KG1 (cell line): ENCODE measurements at places on chromosomes 13 and 19.

DNA sequence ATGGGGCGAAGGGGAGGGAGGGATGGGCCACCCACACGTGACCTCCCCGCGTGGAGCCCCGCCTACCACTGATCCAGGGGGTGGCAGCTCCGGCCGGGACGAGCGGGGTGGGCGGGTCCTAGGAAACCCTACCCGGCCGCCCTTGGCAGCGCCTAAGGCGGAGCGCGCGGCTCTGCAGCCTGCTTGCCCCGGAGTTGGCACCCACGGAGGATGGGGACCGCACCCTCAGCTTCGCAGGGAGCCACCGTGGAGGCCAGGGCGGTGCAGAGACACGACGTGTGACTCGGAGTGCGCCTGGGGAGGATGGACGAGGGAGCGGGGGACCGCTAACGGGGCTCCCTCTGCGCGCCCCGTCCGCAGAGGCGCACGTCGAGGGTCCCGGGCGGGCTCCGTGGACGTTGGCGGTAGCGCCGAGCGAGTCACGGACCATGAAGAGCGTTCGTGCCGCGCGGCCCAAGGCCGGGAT, at the start of gene RGS9BP:
RGS9BP (plus strand) TSS at position 129 of the 466 bp plus-strand sequence. CDS start 416 bp downstream, outside the sequence.
- DNase-seq = no peak

DNA sequence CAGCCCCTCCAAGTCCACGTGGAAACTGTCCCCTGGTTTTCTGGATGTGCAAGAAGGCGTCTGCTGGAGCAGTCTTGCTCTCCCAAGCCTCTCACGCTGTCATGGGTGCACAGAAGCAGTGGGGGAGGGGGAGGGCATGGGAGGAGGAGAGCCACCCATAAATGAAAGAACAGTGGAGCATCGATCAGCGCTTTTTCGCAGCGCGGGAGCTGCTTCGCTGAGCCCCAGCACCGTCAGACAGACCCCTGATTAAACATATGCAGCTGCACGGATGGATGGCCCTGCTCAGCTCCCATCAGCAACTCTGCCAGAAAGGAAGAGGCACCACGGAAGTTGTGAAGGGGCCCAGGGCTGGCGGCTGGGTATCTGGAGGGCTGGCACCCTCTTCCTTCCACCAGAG, 264.9 kb downstream of the UQCRFS1 start:
- DNase-seq = no peak

- DNase-seq = no peak
These were observed 12.1 kb downstream of the SLC5A5 start for GRCh38 chr19:17883627-17884410.

GRCh38 chr13:48580185-48580803, 47.4 kb upstream of the RCBTB2 start:
- peak; percentile 75 for DNase-seq

- DNase-seq = no peak
These were observed 569 bp downstream of the POLR1D start for GRCh38 chr13:27622102-27622820.
